ENCODE measurements at places on chromosomes 2 and 18. TPM values are rescaled to one million over a fixed set of nuclear protein-coding genes. Genes with fewer than 3 reads are reported as not detected.

The PROKR1 gene
- total RNA-seq, result not detected

The CYP27A1 gene
- 18.5 TPM for total RNA-seq

The AFF3 gene
- 11.0 TPM for total RNA-seq

The POTEI gene
- total RNA-seq, result not detected

The SPAG16 gene
- 35.9 TPM for total RNA-seq

The EHBP1 gene
- 42.7 TPM for total RNA-seq

The DSG3 gene
- not detected for total RNA-seq

The OSR1 gene
- 1.6 TPM for total RNA-seq

The AQP12A gene
- not detected for total RNA-seq

The ESPNL gene
- total RNA-seq, result 2.7 TPM

The PDE1A gene
- 70.5 TPM for total RNA-seq

The DYNC2LI1 gene
- total RNA-seq, result 41.5 TPM

The PASK gene
- total RNA-seq, result 26.0 TPM

The TNFAIP6 gene
- 2.5 TPM for total RNA-seq

The SLC14A1 gene
- 8.5 TPM for total RNA-seq

The SOS1 gene
- total RNA-seq, result 33.4 TPM

The RAB11FIP5 gene
- 57.1 TPM for total RNA-seq

The ABCG5 gene
- total RNA-seq, result not detected

Measured in kidney (tissue), 22 donors.